ENCODE measurements at places on chromosomes 4 and X. TPM values are rescaled to one million over a fixed set of nuclear protein-coding genes. Genes with fewer than 3 reads are reported as not detected.

Gene COX7B2
- not detected for total RNA-seq

Gene S100G
- total RNA-seq: not detected

Gene SOX3
- total RNA-seq: not detected

Gene ADGRL3
- total RNA-seq: 10.0 TPM

Gene HMX1
- not detected for total RNA-seq

Gene NR0B1
- total RNA-seq: not detected

Gene XK
- 8.2 TPM for total RNA-seq

All from heart right ventricle (tissue), 16 donors.